ENCODE measurements at places on chromosomes 12 and 14.
A peak's percentile ranks its signal among the peaks of the same experiment; 100 is the strongest.

DNA sequence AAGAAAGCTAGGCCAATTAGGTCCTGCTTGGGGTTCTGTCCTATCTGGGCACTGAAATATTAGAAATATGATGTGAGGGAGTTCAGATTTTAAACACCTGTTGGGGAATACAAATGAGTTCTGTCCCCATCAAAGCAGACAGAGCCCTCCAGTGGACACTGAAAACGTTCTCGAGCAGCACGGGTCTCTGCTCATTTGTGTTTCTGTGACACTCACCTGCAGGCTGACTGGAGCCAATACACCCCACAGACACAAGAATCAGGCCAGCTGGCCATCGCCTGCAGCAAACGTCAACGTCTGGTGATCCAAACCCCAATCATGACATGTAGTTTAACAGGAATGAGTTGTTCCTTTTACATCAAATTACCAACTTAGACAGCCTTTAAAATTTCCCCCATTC lies 493.4 kb upstream of the TMEM132C start:
- peak; percentile 14 for DNase-seq

DNA sequence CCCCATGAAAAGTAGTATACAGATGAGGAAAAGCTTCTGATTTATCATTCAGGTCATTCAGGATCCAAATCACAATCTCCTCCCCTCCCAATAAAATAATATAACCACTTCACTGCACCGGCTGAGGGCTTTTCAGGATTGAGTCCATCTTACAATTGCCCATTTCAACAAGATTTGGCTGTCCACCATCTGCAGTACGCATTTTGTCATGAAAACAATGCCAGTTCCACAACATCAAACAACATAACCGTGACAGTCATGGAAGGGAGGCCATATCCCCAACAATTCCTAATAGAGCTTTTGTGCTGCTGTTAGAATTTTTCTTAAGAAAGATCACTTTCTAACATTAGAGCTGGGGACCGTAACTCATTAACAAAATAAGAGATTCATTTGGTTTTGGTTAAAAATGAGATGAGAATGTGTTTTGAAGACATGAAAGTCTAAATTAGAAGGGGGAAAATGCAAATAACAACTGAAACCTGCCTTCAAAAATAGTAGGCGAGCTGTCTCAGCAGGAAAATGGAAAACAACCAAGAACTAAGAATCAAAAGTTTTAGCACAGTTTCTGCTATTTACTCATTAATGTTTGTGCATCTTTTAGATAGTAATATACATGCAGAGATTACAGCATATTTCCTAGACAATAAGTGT lies 38.3 kb upstream of the TMTC2 start:
- DNase-seq = peak; percentile 28

- DNase-seq = no peak
Observed at GRCh38 chr12:115934877-115935276, 342.6 kb downstream of the MED13L start.

GRCh38 chr12:59595883-59596540 lies at the start of gene SLC16A7:
Gene SLC16A7 (plus strand): TSS chr12:59596029. CDS start chr12:59704802, 108,773 bp downstream.
- peak; percentile 92 for DNase-seq

DNA sequence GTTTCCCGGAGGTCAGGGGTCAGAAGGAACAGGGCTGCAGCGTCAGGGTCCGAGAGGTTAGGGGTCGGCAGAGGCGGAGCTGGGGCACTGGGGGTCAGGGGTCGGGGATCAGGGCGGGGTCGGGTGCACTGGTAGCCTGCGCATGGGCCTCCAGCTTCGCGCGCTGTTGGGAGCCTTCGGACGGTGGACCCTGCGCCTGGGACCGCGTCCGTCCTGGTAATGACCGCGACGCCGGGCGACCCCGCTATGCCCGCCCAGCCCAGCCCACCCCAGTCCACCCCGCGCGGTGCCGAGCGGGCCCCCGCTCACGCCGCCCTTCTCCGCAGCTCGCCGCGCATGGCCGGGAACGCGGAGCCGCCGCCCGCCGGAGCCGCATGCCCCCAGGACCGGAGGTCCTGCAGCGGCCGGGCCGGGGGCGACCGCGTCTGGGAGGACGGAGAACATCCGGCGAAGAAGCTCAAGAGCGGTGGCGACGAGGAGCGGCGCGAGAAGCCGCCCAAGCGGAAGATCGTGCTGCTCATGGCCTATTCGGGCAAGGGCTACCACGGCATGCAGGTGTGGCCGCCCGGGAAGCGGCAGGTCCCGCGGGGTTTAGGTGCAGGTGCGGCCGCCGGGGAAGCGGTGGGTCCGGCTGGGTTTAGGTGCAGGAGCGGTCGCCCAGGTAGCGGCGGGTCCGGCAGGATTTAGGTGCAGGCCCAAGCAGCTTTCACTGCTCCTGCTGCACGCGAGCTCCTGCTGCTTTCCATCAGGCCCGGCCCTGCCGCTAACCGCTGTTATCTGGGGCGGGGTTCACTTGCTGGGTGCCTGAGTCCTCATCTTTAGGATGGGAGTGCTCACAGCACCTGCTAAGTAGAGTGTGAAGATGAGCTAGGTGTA lies 743 bp downstream of the PUS1 start:
- no peak for DNase-seq

GRCh38 chr12:100652488-100652887 lies 79.0 kb downstream of the GAS2L3 start:
- DNase-seq = no peak

- DNase-seq = peak; percentile 40
Observed at GRCh38 chr12:21502164-21502496, 541 bp downstream of the GOLT1B start.

DNA sequence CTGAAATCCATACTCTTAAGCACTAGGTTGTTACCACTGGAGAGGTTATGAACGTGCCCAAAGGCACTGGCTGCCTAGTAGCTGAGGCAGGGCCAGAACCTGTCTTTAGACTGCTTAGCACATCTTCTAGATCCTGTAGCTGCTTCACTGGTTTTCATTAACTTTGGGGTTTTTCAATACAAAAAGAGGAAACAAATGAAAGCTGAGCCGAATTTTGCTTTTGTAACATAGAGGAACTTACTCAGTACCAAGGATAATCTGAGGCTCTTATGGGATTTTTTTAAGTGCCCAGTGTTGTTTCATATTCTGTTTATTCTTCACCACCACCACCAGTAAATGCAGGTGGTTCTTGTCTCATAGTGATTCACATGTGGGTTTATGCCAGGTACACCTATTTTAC lies 396.1 kb downstream of the RAD51B start:
- DNase-seq = no peak

- DNase-seq = no peak
Observed at GRCh38 chr14:35932136-35932535, 106.0 kb downstream of the BRMS1L start.

DNA sequence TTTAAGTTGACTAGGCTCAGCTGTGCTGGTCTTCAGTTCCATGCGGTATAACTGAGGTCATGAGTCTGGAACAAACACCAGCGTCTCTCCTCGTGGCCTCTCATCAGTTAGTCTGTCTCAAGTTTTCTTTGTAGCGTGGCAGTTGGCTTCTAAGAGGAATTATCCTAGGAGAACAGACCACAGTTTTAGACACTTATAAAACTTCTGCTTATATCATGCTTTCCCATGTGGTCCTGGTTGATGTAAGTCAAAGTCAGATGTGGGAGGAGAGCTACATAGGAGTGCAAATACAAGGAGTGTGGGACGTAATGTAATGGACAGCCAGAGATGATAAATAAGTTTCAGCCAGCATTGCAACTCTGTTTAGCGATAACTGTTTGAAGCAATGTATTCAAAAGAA lies 14.8 kb downstream of the PLEKHA5 start:
- no peak for DNase-seq

GRCh38 chr12:112370199-112370598 lies 12.0 kb downstream of the HECTD4 start:
- no peak for DNase-seq

DNA sequence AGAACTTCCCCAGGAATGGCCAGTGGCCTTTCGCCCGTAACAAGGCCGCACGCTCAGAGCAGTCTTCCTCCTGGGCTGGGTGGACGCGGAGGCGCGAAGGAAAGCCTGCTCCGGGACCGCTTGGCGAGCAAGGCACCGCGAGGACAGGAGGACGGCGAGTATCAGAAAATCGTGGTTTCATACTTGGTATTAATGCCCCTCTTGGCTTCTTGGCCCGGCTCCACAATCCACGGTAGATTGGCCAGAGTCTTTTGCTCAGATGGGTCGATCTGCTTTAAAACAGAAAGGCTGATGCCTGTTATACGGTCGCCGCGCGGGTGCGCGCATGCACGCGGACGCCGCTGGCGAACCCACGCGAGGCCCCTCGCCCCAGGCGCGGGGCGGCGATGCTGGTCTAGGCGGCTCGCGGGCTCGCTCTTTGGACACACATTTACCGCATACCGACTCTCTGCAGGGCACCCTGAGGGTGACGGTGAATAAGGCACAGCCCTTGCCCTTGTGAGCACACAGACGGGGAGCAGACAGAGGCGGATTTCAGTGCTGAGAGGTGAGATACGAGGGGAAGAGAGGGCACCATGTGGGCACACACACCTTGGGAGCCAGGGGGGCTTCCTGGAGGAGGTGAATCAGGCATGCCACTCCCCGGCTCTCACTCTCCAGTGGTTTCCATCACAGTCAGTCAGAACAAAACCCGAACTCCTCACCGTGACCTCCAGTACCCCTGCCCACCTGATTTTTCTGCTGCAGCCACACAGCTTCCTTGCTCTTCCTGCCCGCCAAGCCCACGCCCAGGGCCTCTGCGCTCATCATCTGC lies 100.7 kb downstream of the APAF1 start:
- peak; percentile 40 for DNase-seq

- no peak for DNase-seq
Observed at GRCh38 chr12:33587354-33587753, 147.7 kb upstream of the SYT10 start.

DNA sequence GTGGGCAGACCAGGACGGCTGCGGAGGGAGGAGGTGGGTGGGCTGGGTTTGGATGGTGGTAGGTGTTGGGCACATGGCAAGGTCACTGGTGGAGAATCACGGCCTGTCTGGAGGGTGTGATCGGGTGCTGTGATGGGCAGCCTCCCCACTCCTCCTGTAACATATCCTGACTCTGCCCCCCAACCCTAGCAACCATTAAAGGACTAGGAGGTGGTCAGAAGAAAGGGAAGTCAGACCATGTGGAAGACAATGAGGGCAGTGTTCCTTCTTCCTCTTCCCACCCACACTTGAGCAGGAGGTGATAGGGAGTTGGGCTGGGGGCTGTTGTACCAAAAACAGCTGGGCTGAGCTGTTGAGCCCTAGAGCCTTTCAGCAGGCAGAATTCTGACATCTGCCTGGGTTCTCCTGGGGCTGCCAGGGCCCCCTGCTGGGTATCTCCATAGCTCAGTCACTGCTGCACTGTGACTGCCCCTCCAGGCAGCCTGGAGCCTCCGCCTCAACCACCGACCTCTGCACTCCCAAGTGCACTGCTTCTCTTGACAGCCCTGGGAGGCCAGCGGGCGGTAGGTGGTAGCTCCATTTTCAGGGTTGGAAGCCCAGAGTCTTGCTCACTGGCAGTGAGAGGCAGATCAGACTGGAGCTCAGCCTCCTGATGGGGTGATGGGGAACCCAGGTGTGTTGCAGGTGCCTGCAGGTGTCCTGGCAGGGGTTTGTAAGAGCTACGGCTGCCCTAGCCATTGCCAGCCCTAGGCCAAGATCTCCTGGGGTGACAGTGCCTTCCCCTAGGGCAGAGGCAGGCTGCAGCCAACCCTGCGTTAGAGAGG lies 15.4 kb downstream of the VASH1 start:
- DNase-seq = peak; percentile 21

- DNase-seq = no peak
Observed at GRCh38 chr12:30180602-30181001, 396.9 kb upstream of the TMTC1 start.

DNA sequence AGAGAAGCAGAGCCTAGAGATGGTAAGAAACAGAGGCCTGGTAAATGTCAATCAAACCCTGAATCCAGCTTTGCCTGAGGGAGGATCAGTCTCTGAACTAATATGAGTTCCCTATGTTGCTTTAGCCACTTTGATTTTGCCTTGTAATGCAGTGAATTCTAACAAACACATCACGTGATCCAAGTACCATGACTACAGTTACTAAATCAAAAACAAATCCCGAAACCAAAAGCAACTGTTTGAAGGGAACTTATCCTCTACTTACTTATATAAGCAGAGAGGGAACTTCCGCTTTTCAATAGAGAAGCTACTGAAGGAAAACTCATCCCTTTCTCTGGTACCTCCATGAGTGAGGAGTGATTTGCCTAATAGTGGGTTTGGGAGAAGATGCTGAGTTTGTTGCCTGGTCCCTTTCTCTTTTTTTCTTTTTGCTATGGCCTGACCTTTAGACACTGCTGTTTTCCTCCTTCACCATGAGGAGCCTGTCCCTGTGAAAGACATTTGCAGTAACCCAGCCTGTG lies 7.7 kb upstream of the PPTC7 start:
- peak; percentile 67 for DNase-seq

DNA sequence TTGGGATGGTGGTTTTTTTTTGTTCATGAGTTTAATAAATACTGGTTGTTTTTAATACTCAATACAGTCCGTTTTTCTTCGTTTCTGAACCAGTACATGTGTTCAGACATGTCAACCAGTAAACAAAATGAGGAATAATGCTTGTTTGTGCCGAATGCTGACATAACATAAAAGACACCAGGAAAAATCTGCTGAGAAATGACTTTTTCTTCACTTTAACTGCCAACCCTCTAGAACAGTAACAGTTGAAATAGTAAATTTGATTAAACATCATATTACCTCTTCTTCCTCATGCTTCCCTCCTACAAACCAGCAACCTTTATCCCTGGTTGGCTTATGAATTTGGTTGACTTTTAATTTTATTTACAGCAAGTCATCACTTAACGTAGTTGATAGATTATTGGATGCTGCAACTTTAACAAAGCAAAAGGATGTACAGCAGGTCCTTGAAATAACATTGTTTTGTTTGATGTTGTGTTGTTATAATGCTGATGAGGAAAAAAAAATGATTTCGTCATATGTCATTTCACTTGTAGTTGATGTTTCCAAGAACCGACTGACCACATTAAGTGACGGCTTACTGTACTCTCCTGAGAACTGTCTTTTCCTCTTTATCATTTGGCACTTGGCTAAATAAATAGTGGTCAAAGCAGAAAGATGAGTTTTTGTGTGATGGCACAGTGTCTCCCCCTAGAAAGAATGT lies 340.5 kb downstream of the TMTC2 start:
- DNase-seq = no peak
